Fibroblast of gingiva (primary cell): ENCODE measurements at places on chromosomes 4 and X.

DNA sequence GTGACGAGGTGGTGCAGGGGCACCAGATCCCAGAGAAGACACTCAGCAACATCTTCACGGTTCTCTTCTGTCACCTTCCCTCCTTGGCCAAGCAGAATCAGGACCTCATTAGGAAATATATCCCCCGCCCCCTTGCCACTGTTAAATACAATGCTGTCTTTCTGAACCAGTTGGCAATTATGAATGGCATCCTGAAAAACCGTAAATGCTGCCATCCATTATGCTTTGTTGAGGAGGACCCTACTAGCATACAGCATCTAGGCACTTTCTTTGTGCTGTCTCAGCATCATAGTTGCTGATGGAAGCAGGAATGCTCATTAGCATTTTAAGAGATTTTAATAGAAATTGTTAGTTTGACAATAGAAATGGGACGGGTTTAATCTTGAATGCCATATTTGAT, 138.5 kb downstream of the DCLK2 start:
- no peak for DNase-seq

DNA sequence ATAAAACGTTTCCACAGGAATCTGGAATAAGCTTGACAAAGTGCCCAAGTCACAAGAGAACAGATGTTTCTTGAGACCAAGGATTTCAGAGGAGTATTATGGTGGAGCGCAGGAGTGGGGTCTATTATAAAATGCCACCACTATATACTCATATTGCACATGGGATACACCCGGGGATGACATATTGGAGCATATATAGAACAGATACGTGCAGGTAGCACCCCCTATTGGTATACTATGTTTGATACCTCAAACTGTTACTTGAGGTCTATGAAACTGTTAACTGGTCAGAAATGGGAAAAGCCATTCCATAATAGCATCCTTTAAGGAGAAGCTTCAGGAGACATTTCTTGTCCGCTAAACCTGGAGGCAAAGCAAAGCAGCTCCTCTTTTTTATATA, 86.0 kb downstream of the PCYT1B start:
- no peak for DNase-seq

- DNase-seq = peak; percentile 61
Observed at GRCh38 chr4:141636771-141637460, 533 bp downstream of the IL15 start.

DNA sequence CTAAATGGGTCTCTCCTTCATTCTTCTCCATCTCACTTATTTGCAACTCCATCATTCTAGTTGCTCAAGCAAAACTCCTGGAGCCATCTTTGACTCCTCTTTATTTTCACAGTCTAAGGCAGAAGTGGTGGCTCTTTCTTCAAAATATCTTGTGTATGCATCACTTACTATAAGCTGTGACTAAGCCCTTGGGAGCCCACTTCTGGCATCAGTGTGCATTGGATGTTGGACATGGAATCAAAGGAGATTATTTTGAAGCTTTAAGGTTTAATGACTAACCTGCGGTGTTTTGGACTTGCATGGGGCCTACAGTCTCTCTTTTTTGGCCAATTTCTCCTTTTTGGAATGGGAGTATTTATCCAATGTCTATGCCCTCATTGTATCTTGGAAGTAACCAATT, 276.8 kb downstream of the SPOCK3 start:
- no peak for DNase-seq

DNA sequence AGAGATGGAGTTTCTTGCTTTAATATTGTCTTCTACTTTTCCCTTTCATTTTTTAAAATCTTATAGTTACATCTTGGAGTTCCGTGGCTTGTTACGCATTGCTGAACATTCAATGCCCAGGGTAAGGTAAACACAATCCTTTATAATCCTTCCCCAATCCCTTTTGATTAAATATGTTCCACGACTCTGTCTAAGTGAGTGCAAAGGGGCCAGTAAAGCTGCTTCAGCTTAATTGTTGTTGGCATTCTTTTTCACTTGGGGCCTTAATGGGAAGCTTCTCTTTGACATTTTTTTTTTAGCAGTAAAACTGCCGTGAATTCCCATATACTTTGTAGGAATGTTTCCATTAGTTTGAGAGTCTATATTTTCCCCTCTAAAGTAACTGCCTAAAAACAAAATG, 1028.1 kb downstream of the C4orf33 start:
- no peak for DNase-seq

DNA sequence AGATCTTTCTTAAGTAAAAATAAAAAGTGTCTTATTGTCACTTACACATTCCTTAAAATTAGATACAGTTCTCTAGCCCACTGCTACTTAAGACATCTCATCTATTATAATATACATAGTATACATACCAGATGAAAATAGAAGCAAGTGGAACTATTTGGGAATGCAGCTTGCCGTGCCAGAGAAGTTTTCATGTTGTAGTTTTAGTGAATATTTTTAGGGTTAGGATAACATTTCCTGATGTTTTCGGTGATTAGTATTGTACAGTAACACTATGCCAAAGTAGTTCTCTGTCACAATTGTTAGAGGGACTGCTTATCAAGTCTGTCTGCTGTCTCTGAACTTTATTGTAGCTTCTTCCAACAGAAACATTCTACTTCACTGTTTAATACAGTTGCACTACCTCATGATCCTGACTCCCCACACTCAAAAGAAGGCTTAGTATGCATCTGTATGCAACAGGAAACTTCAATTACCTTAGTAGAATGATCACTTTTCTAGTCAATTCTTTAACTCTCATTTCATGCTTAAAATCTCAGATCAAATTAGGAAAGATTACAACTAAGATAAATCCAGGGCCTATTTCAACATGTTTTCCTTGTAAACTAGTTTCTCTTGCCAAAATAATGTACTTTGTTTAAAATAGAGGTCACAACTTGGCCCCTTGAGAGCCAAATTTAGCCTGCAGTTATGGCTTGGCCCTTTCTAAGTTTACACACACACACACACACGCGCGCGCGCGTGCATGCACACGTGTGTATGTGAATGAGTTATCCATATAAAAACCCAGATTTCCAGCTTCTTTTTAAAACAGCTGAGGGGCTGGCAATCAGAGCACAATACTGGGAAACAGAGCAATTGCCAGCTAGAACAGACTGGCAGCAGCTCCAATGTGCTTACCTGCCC, 42.3 kb upstream of the SRPX start:
- peak; percentile 75 for DNase-seq

GRCh38 chr4:1972414-1972813, 36.4 kb downstream of the NELFA start:
- DNase-seq = no peak

DNA sequence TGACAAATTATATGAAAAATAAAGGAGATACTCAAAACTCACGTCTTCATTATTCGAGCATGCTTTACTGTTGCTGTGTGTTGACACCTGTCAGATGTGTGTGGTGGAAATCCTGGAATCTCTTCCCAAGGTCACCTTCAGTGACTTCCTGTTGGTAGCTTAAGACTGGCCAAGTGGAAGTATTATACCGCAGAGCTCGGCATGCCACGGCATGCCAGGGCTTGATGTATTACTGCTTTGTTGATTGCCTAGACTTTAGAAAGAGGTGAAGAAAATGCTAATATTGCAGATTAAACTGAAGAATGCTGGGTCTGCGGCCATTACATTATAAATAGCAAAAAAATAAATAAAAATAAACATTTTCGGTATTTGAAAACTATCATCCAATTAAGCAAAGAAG, 4.6 kb downstream of the TREX2 start:
- DNase-seq = no peak

GRCh38 chrX:16999275-16999674, 52.8 kb downstream of the REPS2 start:
- no peak for DNase-seq

GRCh38 chrX:78456909-78457308, 129.5 kb upstream of the CYSLTR1 start:
- DNase-seq = no peak

GRCh38 chr4:3515646-3516045, 16.6 kb downstream of the LRPAP1 start:
- no peak for DNase-seq

DNA sequence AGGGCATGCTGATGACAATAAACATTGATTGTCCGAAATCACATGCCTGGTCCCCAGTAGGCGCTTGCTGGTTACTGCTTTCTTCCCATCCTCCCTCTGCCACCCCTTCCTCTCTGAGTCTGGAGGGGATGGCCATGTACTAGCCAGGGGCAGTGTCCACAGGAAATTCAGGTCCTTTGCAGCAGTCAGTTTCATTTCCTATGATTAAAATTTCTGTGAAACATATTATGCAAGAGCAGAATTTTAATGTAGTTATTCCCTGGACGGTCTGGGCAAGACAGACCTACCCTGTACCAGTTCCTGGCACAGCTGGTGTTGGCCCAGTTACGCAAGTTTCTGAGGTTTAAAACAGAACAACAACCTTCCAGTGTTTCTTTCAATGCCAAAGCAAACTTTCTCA, 28.2 kb upstream of the TLR2 start:
- DNase-seq = peak; percentile 91

GRCh38 chrX:9765072-9765736, 443 bp downstream of the GPR143 start:
- DNase-seq = no peak

DNA sequence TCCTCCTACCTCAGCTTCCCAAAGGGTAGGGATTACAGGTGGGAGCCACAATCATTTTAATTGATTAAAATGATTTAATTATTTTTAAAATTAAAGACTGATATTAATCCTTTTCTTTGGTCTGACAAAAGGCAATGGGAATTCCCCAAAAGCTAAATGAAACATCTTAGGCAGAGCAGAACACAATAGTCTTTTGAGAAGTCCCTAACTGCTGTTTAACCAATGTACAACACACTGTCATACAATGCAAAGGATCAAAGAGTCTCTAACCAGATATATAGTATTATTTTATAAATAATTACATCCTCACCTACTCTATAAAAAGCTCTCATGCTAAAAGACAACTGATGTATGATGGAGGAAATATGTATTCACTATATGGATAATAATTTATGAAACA, 47.0 kb downstream of the THAP9 start:
- DNase-seq = no peak

GRCh38 chr4:726235-726787, 20.7 kb downstream of the PCGF3 start:
- DNase-seq = peak; percentile 77

- DNase-seq = peak; percentile 11
Observed at GRCh38 chr4:78602334-78602733, 50.8 kb downstream of the ANXA3 start.

DNA sequence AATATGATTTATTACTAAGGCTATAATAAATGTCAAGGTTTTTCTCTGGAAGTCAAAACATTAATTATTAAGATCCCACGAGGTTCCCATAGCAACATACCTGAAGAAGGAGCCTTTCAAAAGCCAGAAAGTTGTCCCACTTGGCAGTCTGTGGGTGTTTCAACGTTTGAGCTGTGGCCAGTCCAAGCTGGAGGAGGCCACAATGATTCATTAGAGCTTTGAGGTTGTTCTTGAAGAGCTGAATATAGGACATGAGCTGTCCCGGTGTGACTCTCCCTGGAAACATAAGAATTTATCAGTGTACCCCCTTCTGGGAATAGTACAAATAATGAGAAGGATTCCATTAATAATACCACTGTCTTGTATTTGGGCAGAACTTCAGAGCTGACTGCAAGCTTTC, 92.1 kb downstream of the SCFD2 start:
- DNase-seq = peak; percentile 20

DNA sequence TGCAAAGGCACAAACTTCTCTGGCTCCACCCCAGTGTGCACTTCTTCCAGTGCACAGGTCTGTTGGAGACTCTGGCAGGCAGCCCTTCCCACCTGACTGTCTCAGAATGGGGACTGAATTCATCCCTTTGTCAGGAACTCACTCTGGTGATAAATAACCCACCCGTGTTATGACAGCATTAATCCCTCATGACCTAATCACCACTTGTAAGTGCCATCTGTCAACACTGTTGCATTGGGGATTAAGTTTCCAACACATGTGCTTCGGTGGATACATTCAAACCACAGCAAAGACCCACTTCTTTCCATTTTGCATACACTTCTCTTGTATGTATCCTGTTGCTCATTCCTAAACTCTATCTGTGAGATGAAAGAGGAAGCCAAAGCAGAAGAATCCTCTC, 1002.9 kb upstream of the IGFBP7 start:
- DNase-seq = no peak

DNA sequence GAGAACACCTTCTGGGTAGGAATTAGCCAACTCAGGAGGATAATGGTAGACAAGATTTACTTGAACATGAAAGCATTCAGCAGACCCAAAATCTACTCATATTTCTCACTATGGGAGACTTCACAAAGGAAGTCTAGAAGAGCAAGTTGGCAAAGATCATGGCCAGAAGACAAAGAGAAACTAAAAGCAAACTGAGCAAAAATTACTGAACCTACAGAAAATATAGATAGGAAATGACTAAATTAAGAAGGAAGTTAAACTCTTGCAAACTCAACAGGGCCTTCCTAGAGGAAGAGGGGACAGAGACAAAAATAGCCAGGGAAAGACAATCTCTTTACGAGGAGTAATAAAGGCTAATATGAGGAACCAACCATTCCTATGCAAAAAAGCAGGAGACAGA, 18.7 kb downstream of the CORIN start:
- DNase-seq = no peak

GRCh38 chr4:175246941-175247340, 328.8 kb downstream of the ADAM29 start:
- no peak for DNase-seq

- no peak for DNase-seq
Observed at GRCh38 chr4:189200353-189200752, 740.3 kb upstream of the FRG1 start.

DNA sequence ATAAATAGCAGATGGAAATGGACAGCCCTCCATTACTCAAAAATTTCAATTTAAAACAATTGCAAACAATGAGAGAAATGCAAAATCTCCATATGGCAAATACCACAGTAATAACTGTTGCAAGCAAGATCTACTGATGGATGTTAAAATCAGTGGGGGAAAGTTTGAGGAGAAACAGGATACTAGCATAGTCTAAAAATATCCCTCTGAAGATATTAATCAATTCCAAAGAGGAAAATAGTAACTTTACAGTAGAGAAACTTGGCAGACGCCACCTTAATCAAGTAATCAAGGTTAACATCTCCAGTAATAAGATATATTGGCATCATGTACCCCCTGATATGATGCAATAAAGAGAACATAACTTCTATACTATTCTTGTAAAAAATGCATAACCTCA, 344.8 kb downstream of the ZNF674 start:
- DNase-seq = peak; percentile 25

- DNase-seq = peak; percentile 73
Observed at GRCh38 chr4:141102367-141102766, 30.9 kb downstream of the RNF150 start.

GRCh38 chrX:12080265-12080664, 58.0 kb upstream of the FRMPD4 start:
- peak; percentile 0 for DNase-seq

GRCh38 chr4:73446336-73446938, 10.4 kb downstream of the AFP start:
- DNase-seq = peak; percentile 46

GRCh38 chrX:17788439-17788838, 51.1 kb downstream of the SCML1 start:
- DNase-seq = peak; percentile 14

- DNase-seq = peak; percentile 2
Observed at GRCh38 chrX:68571610-68572311, 72.9 kb downstream of the YIPF6 start.

- no peak for DNase-seq
Observed at GRCh38 chr4:158671665-158671914, at the start of gene C4orf46. Gene C4orf46, minus strand, starts transcription at chr4:158671887. Its CDS starts 86 bp downstream, at chr4:158671801.

- no peak for DNase-seq
Observed at GRCh38 chr4:83417566-83417965, 38.1 kb downstream of the HELQ start.

- peak; percentile 13 for DNase-seq
Observed at GRCh38 chr4:113043591-113043990, 5.9 kb upstream of the ANK2 start.

- no peak for DNase-seq
Observed at GRCh38 chr4:114284629-114285028, 305.2 kb upstream of the ARSJ start.
